ENCODE measurements at places on chromosomes 5 and 9.

- no peak for DNase-seq
Observed at GRCh38 chr9:114258866-114259797, 63.8 kb upstream of the ORM1 start.

DNA sequence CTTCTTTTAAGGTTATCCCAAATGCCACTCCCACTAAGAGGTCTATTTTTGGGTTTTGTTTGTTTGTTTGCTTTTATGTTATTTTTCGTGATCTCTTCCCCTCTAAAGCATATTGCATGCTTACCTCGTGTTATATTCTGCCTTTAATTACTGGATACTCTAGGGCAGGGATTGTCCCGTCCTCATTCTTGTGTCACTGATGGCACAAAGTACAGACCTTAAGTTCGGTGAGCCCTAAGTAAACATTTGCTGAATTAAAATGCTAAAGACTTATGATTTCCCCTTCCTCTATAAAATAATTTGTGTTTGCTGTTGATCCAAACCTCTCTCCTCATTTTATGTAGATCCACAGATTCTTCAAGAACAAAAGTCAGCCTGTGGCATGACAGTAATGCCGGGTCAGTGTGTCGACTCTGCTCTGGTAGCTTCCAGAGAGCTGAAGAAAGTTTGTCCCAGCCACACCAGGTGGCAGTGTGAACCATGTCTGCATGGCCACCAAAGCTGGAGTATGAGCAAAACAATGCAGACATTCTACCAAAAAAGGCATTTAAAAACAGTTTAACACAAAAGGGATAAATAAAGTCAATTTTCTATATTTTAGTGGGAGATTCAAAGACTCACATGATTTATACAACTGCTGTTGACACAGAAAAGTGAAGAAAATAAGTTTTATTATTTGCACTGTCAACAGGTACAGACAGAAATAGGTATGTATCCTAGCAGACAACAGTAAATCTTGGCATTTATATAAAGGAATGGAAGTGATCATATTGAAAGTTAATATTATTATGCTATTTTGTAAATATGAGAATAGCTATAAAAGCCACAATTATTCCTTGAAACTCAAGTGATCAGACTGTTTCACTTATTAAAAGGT, 17.9 kb upstream of the POC5 start:
- DNase-seq, result peak; percentile 8

GRCh38 chr5:394671-395155, 48.3 kb upstream of the EXOC3 start:
- no peak for DNase-seq

GRCh38 chr9:113578882-113579282, 115.4 kb downstream of the RGS3 start:
- peak; percentile 57 for DNase-seq

- DNase-seq, result no peak
Observed at GRCh38 chr9:105144841-105145240, 99.6 kb upstream of the SLC44A1 start.

DNA sequence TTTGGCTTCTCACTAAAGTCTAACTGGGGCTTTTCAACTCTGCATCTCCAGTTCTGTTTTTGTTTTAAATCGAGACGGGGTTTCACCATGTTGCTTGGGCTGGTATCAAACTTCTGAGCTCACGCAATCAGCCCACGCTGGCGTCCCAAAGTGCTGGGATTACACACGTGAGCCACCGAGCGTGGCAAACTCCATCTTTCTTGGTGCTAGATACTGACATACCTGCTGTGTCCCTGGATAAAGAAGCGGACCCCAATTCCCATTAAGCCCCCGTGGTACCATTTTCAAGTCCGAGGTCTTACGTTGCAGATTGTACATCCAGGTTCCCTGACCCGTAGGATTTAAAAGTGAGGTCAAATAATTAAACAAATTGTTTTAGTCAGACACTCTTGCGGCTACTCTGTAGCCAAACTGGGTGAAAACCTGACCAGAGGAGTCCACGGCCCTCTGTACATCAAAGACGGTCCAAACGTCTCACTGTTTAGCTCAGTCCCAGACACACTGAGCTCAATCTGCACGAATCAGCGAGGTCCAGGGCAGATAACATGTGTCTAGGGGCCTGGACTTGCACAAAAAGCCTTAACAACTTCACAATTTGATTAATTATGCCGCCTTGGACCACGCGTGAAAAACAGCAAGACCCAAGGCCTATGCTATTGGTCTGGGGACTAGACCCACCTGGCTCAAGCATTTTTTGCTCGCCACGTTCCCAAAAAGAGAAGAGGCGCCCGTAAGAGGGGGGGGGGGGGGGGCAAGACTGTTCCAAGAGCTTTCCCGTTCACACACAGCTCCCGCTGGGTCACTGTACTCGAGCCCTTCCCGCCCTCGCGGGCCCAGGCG, 727 bp upstream of the DNAJA1 start:
- DNase-seq, result no peak

- DNase-seq, result no peak
Observed at GRCh38 chr5:41413074-41413473, 97.3 kb downstream of the PLCXD3 start.

DNA sequence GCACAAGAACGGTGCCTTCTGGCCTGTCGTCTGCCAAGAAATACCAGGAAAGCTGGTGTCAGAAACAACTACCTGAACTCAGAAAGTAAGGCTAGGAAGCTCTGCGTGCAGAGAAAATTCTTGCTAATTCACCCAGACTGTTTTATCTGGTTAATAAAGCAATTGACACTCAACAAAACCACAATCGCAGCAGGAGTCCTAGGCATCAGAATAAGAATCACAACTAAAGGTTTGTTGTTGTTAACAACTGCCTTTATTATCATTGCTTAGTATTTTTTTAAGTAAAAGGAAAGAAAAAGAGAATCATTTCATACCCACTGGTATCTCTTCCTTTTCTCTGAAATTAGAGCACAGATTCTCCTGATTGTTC, 3.9 kb upstream of the ISL1 start:
- DNase-seq, result no peak
